ENCODE measurements at places on chromosomes 3 and 15.

DNA sequence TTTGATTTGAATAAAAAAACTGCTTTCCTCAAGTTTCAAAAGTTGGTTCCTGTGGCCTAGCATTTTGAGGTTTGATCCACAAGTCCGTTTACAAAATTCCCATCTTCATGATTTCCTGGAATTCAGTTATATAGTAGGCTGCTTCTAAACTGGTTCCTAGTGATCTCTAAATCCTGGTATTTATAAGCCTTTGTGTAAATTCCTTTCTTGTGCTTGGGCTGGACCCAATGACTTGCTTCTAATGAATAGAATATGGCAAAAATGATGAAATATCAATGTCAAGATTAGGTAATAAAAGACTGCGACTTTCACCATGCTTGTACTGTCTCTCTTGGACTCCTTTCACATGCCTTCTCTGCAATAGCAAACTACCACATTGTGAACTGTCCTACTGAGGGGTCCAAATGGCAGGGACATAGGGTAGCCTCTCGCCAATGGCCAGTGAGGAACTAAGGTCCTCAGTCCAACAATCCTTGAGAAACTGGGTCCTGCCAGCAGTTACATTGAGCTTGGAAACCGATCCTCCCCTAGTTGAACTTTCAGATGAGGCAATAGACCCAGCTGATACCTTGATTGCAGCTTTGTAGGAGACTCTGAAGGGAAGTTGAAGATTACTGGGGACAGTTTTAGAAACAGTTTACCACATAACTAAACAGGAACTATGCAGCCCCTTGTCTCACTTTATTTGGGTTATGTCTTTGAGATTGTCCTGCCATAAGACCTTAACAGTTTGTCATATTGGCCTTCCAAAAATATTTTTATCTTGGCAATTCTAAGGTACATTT, 303.9 kb upstream of the TBC1D5 start:
- no peak for DNase-seq

- DNase-seq = no peak
These were observed 273.6 kb downstream of the SHOX2 start for GRCh38 chr3:157832588-157832987.

- DNase-seq = no peak
These were observed 44.6 kb downstream of the THBS1 start for GRCh38 chr15:39625451-39625850.

DNA sequence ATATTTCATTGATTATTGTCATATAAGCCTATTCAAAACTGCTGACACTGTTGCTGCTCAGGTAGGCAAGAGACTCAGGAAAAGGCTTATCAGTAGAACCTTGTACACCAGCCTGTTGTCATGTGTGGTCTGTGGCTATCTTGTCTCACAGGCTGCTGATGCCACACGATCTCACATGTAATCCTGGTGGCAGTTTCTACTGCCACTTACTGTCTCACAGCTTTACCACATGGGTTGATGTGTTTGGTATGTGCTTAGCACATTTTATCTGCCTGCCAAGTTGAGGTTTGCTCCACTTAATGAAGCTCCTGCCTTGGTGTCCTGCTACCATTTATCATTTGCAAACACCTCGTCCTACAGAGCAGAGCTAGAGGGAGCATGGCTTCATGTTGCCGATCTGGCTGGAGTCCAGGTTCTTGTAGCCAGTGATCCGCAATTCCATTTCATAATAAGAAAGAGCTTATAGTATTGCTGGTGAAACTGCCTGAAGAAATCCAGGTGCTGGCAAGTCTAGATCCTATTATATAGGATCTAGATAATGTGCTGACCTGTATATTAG, 637.9 kb downstream of the NLGN1 start:
- no peak for DNase-seq

GRCh38 chr3:124934577-124934976, at the start of gene MUC13:
MUC13 (minus strand) TSS chr3:124934751; CDS start chr3:124934712, 39 bp downstream.
- DNase-seq = no peak

GRCh38 chr3:56867671-56868070, 65.9 kb upstream of the ARHGEF3 start:
- DNase-seq = no peak

GRCh38 chr3:82561784-82562183, 800.3 kb upstream of the GBE1 start:
- no peak for DNase-seq

- DNase-seq = no peak
These were observed at the start of gene PRICKLE2 for GRCh38 chr3:64224826-64225610. PRICKLE2 (minus strand) TSS chr3:64225466; CDS start chr3:64198927, 26,539 bp downstream.

DNA sequence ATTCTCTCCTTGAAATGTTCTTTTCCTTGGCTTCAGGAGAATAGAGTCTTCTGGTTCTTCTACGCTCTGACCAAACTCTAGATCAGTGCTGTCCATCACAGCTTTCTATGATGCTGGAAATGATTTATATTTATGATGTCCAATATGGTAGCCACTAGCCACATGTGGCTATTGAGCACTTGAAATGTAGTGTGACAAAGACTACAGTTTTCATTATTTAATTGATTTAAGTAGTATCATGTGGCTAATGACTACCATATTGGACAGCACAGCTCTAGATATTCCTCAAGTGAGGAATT, 2.9 kb downstream of the LNP1 start:
- no peak for DNase-seq

DNA sequence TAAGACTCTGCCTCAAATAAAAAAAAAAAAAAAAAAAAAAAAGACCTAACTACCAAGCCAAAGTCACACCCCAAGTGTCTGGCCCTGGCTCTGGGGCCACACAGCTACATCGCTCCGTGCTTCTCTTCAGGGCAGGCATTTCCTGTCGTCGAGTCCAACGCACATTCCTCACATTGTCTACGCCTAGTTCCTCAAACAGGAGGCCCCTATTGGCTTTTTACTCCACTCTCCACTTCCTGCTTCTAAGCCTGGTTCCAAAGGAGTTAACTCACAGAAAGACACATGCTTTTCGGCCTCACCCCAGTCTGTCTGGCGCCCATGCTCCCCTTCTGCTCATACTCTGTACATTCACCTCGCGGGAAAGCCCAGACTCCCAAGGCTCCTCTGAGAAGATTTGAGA, 28.8 kb downstream of the KNG1 start:
- no peak for DNase-seq

- no peak for DNase-seq
These were observed at the start of gene CCR1 for GRCh38 chr3:46208167-46208704. CCR1 (minus strand) TSS chr3:46208313; CDS start chr3:46204313, 4,000 bp downstream.

DNA sequence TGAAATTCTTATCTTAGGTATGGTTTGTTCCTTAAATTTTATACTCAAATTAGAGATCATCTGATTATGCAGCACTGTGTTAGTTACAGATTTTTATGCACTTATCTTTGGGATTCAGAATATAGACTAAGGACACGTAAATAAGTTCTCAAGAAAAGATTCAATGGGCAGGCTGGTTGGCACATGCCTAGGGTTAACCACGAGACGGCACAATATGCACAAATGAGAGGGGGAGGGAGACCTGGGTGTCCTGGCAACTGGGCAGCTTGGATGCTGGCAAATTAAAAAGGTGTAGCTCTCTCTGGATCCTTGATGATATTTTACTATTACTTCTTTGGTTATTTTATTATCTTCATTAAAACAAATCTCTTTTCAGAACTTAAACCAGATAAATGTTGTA, 672 bp downstream of the AADAC start:
- DNase-seq = no peak
